ENCODE measurements at places on chromosomes 6 and 20. TPM values are rescaled to one million over a fixed set of nuclear protein-coding genes. Genes with fewer than 3 reads are reported as not detected.

SLC26A8 gene
- not detected for total RNA-seq

DNA sequence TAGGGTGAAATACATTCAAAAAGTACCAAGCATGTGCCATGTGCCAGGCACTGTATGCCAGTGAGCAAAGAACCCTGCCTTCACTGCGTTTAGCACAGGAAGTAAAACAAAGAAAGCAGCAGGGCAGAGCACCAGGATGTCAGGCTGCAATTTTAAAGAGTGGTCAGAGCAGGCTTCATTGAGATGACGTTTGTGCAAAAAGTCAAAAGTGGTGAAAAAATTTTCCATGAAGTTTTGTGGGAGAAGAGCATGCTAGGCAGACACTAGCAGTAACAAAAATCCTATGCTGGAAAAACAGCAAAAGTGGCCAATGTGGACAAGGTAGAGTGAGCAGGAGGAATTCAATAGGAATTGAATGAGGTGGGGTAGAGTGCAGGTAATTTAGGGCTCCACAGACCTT lies 31.3 kb downstream of the AKIRIN2 start:
- DNase-seq = no peak

DNA sequence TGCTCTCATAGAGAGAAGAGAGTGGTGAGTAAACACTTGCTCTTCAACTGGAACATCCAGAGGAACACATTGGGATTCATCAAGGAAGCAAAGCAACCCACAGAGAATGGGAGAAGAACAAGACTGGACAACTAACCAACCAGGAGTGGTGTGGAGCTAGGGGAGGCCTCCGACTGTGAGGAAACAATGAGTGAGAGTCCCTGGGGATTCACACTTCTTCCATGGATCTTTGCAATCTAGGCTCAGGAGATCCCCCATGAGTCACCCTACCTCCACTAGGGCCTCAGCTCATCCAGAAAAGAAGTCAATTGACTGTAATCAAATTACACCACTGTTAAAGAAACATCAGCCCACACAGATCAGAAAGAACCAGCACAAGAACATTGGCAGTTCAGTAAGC lies 42.3 kb upstream of the CLVS2 start:
- DNase-seq = no peak

CABLES2 gene
- 8.9 TPM for total RNA-seq

DNA sequence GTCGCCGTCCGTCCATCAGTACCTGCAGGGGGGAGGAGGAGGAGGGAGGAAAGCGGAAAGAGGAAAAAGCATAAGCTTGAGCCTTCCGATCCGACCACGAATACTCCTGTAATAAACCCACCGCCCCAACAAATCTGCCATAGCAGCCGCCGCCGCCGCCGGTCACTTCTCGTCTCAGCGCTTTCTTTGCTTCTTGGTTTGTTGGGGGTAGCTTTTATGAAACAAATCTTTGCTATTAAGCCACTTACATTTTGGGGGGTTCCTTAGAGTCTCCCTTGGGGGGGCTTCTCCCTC lies 277 bp downstream of the ADGRB3 start:
- no peak for DNase-seq

DNA sequence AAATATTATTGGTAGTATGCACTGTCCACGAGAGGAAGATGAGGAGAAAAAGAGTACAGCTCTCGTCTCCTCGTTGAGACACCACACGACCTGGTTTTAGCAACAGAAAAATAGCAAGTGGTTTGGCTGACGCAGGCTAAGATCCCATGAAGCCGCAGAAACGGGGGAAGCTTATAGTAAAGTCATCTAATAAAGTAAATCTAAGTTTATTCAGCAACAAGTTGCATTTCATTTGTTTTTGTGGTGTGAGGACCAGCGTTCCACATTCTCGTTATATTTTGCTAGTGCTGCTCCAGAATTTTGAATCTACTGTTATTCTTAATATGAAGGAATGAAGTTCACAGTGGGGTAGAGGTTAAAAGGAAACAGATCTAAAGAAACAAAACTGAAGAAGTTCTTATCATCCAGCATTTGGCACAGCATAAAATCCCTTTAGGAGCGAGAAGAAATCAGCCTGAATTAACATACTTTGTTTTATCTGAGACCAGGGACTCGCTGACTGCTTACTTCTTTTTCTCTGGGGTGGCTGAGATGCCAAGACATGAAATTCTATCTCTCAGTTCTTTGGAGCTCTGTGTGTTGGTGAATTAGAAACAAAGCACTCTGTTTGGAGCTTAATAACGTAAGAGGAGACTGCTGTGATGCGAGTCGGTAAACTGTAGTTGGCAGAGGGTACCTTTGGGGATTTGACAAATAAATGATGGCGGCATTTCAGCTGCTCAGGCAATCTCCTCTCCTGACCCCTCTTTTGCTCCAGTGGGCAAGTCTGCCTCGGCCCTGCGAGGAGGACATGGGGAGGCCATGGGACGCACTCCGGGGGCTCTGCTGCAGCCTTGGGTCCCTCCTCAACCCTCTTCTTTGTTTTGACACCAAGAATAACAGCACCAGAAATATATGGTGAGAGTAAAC lies 24.9 kb upstream of the IRF4 start:
- no peak for DNase-seq

DNA sequence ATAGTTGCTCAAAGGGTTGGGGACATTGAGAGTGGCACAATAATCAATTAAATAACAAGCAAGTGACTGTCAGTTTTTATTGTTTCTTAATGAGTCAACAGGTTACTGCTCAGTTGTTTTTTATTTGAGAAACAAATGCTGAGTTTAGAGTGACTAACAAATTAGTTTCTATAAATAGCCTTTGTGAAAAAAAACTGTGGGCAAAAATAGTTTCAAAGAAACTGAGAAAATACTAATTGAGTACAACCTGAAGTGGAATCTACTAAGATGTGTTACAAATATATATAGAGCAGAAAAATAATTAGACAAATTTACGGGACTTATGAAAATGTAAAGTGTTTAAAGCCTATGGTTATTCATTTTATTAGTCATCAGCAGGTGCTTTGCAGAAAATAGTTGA lies 22.3 kb downstream of the BEND6 start:
- DNase-seq = no peak

DNA sequence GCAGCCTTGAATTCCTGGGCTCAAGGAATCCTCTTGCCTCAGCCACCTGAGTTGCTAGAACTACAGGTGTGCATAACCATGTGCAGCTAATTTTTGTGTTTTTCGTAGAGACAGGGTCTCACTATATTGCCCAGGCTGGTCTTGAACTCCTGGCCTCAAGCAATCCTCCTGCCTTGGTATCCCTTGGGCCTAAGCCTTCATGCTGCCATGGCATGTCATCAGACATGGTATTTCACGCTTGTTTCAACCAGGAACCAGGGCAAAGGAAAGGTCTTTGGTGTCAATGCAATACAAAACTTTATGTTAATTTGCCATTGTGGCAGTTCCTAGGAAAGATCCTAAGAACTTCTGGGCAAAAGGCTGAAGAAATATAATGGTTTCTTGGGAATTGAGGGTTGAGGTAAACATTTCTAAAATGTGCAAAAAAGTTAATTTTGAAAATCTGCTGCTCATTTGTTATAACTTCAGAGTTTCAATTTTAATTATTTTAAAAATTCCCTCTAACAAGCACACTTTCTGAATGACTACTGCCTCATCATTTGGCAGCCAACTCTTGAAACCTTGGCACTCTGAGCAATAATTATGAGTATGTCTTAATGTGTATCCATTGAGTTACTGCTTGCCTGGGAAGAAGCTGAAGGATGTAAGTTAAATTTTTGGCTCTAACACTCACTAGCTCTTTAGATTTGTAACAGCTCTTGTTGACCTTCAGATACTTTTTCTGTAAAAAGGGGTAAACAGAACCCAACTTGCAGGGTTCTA lies 154.1 kb downstream of the GJA10 start:
- DNase-seq = no peak

DNA sequence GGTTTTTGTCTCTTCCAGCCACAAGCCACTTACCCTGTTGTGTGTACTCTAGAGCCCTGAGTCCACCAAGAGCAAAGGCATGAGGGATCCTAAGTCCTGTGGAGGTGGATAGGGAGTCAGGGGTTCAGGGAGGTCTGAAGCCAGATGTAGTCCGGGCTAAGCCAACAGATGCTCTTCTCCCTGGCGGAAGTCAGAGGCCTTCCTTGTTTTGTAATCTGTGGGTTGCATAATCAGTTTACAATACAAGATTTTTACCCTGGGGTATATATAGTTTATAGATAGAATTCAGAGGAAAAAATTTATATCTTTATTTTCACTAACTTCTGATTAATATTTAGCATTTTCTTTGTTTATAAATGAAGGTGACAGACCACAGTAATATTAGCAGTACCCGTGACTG lies 9.2 kb downstream of the LAMP5 start:
- no peak for DNase-seq

DNA sequence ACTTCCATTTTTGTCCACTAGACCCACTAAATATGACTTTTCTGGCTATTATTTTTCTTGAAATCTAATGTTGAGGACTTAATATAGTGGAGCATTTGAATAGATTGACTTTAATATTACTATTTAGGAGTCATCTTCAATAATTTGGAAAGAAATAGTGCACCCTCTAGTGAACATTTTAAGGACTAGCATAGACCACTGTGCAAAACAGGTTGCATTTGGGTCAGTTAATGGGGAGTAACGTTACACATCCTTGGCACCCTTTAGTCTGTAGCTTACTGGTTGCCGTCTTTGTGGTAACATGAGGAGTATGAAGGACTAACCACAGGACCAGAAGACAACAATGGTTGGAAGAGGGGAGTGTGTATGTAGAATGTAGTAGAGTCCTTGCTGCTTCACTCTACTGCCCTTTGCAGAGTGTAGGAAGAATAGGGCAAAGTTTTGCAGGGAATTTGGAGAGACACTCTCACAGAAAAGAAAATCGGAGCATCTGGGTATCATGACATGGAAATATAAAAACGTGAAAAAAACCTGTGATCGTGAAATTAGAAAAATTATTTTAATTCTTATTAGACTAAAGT lies 25.2 kb downstream of the RFPL4B start:
- peak; percentile 18 for DNase-seq

DNA sequence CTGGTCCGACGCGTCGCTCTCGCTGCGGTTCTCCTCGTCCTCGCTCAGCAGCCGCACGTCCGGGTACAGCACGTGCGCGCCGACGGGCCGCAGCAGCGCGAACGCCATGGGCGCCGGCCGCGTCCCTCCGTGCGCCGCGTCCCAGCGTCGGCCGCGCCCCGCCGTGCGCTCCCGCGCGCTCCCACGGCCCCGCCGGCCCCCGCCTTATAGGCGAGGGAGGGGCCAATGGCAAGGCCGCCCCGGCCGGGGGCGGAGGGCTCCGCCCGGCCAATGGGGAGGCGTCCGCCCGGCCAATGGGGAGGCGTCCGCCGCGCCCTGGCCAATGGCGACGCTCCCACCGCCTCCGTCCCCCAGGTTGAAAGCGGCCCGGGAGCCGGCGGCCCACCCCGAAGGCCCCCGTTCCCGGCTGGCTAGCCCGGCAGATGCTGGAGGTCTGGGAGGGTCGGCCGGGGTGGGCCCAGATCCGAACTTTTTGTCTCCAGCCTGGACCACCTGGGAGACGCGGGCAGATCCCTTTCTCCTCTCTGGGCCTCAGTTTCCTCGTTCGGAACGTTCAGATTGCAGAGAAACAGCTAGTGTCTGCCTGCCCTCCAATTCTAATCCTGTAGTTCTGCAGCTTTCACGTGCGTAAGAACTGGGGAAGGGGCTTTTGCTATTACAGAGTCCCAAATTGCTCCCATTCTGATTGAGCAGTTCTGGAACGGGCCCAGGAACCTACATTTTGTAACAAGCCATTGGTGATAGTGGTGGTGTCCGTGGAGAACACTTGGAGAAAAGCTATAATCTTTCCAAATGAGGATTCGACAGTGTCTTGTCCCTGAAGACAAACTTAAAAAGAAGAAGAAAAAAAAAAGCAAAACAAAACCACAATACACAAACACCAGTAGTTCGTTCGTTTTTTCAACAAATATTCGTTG lies at the start of gene TCF15:
Gene TCF15, minus strand, starts transcription at position 180 of the 917 bp plus-strand sequence. Its CDS starts 72 bp downstream, at position 108.
- DNase-seq = no peak

GRCh38 chr6:10414756-10415616 lies at the start of gene TFAP2A:
TSS of gene TFAP2A (minus strand) at chr6:10415074. CDS start at chr6:10414991, 83 bp downstream.
- no peak for DNase-seq

- no peak for DNase-seq
Observed at GRCh38 chr6:100228437-100228833, 234.4 kb upstream of the MCHR2 start.

DNA sequence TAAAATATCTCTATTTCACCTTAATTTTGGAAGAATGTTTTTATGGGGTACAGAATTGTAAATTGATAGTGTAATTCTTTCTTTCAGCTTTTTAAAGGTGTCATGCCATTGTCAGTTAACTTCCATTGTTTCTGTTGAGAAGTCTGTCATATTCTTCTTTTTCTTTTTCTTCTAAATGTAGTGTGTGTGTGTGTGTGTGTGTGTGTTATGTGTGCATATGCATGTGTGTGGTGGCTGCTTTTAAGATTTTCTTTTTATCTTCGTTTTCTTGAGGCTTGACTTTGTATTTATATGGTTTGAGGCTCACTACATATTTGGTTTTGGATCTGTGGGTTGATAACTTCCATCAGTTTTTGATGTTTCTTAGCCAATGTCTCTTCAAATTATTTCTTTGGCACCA lies 176.5 kb downstream of the OGFRL1 start:
- DNase-seq = no peak

GRCh38 chr6:152575621-152576150 lies 61.5 kb downstream of the SYNE1 start:
- DNase-seq = no peak

- DNase-seq = no peak
Observed at GRCh38 chr6:131117878-131118277, 17.4 kb upstream of the AKAP7 start.

C6orf141 gene
- 31.6 TPM for total RNA-seq

BHLHE23 gene
- total RNA-seq = not detected

DNA sequence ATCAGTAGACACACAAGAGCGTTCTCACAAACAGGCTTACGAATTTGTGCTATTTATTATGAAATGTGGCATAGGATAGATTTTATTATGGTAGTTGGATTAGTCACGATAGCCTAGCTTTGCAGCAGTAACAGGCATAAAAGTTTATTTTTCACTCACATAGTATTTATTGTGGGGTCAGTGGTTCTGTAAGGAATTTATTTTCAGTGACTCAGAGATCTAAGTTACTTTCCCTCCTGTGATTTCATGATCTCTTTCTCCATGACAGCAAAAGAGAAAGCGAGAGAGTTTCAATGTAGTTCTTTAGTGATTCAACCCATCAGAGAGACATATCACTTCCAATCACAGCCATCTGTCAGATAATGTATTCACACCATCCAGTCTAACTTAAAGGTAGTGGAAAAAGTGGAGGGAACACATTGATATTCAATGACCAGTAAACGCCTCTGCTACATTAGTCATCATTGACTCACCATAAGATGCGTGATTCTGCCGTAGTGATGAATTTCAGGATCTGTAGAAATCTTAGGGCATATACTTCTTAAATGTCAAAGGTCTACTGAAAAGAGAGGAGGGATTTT lies 605.5 kb downstream of the HDGFL1 start:
- peak; percentile 55 for DNase-seq

SLC24A3 gene
- not detected for total RNA-seq

- DNase-seq = no peak
Observed at GRCh38 chr6:15881150-15881549, 218.3 kb upstream of the DTNBP1 start.

DNA sequence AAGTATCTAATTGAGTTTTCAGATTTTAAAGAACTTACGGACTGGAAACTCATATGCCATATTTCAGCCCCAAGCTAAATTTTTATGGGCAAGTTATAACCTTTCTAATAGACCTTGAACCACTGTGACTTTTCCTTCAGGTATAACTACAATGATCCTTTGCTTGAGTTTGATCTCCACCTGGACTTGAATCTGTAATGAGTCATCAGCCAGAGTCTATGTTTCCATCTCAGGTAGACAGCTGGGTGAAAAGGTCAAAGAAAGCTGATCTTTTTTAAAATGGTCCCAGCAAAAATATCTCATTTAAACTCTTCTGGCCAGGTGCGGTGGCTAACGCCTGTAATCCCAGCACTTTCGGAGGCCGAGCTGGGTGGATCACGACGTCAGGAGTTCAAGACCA lies 88.4 kb upstream of the SGK1 start:
- no peak for DNase-seq

DUSP15 gene
- not detected for total RNA-seq

TREM2 gene
- total RNA-seq = not detected
